ENCODE measurements at places on chromosomes 3 and 15.

- no peak for DNase-seq
Measured at GRCh38 chr3:133277813-133278212, 122.0 kb upstream of the BFSP2 start.

DNA sequence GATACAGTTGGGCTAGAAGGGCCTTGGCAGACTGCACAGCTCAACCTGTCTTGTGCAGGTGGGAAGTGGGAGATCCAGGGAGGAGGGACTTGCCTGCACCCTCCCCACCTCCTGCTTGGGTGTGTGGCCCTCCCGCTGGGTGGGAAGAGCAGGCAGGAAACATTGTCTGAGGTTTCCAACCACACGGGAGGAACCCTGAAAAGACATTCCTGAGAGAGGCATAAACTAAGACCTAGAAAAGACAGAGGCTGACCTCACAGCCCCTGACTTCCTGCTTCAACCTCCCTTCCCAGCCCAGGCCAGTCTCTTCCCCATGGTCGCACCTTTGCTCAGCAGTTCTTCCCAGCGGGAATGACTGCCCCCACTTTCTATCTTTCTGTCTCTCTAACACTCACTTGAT, 46.3 kb upstream of the INSYN1 start:
- DNase-seq: no peak

GRCh38 chr3:129421988-129422745, 6.3 kb downstream of the EFCAB12 start:
- DNase-seq: no peak

GRCh38 chr3:10396083-10396482, 75.2 kb upstream of the SEC13 start:
- no peak for DNase-seq

GRCh38 chr15:40893733-40894680, at the start of gene VPS18:
Gene VPS18 (plus strand): TSS chr15:40894450. CDS start chr15:40894769, 319 bp downstream.
- peak; percentile 98 for DNase-seq

GRCh38 chr3:65484964-65485363, 553.8 kb downstream of the MAGI1 start:
- DNase-seq: no peak

GRCh38 chr3:136694321-136694720, 57.9 kb downstream of the STAG1 start:
- no peak for DNase-seq

- no peak for DNase-seq
Measured at GRCh38 chr3:105728771-105729312, 140.0 kb downstream of the CBLB start.

- no peak for DNase-seq
Measured at GRCh38 chr3:119206611-119207511, 33.5 kb downstream of the UPK1B start.

- no peak for DNase-seq
Measured at GRCh38 chr3:123048480-123049237, 18.2 kb upstream of the PDIA5 start.

DNA sequence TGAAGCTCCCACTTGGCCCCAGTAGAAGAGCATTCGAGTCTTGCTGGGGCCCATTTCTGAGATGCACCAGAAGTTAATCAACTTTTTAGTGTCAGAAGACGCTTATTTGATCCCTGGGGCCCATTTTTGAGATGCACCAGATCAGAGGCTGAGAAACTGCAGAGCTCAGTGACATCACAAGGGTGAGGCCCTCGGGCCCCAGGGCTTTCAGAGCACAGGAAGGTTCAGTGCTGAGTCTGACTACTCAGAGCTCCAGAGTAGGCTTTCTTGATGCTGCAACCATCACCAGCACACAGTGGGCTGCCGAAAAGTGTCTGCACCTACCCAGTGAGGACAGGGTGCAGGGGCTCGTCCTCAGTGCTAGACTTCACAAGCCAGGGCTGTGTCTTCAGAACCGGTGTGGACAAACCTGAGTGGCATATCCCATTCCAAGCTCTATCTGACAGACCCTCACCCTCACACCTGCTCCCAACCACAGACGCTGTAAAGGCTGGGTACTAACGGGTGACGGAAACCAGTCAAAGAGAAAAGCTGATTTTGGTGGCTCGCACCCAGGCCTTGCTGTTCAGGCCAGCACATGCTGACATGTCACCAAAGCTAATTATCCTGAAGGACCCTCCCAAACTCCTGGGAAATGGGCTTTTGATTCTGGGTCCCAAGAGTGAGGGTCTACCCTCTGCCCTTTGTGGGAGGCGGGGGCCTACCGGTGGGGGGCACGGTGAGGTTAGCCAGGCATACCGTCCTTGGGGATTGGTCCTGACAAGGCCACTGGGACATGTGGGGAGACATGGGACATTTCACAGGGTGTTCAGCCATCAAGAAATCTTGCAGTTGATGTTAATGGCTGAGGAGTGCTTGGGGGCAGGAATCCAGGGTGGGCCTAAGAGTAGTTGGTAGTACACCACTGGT, 83.0 kb downstream of the PDCD6IP start:
- DNase-seq: no peak

DNA sequence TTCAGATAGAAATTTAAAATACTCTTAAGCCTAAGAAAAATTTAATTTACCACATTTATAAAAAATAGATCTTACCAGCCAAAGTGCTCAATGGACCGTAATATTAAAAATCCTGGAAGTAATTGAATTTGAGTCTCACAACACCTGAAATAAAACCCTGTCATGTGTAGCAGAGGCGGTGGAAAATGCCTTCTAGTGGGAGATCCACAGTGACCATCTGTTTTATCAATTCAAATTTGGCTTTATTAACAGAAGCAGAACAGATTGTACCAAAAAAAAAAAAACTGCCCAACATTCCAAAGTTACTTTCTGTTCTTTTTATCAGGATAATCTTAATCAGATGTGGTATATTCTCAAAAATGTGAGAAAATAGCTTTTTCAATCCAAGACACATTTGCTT, 71.7 kb downstream of the DMXL2 start:
- DNase-seq: no peak

- DNase-seq: no peak
Measured at GRCh38 chr3:33954956-33955355, 156.5 kb downstream of the PDCD6IP start.

GRCh38 chr15:73323956-73324355, 44.8 kb downstream of the HCN4 start:
- DNase-seq: no peak

DNA sequence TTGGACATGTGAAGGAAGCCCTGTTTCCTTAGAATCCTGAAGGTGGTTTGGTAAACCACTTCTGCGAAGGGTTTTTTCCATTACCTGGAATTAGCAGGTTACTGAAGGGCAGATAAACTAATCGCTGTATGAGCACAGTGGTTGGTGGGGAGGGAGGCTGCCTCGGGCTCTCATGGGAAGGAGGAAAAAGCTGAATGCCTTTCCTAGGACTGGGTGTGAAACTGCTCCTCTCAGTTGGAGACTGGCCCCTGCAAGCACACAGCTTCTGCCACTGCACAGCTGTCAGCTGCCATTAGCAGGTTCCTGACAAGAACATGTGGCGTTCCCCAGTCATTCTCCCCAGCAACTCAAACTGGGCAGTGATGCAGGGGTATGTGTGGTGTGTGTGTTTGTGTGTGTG, 376.3 kb downstream of the GAP43 start:
- DNase-seq: no peak

DNA sequence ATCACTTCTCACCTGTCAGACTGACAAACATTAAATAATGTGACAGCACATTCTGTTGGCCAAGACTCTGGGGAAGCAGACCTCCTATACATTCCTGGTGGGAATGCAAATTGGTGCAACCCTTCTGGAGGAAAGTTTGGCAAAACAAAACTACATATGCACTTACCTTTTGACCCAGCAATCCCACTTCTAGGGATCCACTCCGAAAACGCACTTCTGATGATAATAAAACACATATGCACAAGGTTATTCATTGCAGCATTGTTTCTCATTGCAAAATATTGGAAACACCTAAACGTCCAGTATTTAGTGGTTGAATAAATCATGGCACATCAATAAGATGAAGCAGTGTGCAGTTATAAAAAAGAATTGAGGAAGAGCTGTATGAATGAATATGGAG, 145.5 kb upstream of the ABHD17C start:
- no peak for DNase-seq

DNA sequence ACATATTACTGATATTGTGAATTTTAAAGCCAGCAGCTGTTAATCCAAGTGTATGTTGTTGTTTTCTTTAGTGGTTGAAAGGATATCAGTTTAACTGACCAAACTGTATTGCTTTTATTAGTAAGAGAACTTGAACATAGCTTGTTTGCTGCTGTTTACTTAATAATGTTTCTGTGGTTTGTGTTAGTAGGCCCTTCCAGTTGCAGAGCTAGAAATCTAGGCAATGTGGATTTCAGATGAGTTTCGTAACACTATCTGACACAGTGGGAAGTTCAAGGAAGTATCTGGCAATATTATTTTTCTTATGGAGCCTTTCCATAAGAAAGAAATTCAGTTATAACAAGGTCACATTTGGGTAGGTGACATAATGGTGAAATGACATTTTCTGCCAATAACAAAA, 18.5 kb downstream of the ZNF609 start:
- DNase-seq: no peak

DNA sequence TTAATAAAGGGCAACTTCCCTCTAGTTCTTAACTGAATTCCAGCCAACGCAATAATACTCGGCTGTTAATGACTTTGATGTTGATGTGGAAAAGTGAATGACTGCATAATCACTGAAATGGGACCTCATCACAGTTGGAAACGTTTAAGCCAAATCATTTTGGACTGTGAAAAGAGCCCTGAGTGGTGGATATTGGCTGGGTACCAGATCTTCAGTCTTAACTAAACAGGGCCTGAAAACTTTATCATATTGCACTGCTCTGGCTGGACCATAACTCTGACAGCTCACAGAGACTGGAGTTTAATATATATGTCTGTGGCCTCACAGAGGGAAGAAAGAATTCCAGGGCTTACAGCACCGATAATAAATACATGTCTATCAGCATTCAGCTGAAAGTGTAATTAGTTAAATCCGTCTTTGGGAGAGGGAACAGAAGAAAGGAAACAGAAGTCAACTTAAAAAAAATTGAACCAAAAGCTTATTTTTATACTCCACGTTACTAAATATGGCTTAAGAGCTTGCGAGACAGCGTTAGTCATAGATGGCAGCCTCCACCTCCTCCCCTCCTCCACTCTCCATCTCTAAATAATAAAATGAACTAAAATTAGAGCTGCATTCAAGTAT, 222.3 kb upstream of the CDIN1 start:
- no peak for DNase-seq

GRCh38 chr15:93683651-93684050, 547.7 kb upstream of the MCTP2 start:
- DNase-seq: no peak

GRCh38 chr15:58040150-58040549, 25.4 kb downstream of the ALDH1A2 start:
- DNase-seq: no peak

- no peak for DNase-seq
Measured at GRCh38 chr3:53354945-53355498, 7.7 kb upstream of the DCP1A start.

- no peak for DNase-seq
Measured at GRCh38 chr3:168968609-168969008, 694.9 kb downstream of the MECOM start.

GRCh38 chr3:197524128-197524527, 31.6 kb downstream of the BDH1 start:
- no peak for DNase-seq

DNA sequence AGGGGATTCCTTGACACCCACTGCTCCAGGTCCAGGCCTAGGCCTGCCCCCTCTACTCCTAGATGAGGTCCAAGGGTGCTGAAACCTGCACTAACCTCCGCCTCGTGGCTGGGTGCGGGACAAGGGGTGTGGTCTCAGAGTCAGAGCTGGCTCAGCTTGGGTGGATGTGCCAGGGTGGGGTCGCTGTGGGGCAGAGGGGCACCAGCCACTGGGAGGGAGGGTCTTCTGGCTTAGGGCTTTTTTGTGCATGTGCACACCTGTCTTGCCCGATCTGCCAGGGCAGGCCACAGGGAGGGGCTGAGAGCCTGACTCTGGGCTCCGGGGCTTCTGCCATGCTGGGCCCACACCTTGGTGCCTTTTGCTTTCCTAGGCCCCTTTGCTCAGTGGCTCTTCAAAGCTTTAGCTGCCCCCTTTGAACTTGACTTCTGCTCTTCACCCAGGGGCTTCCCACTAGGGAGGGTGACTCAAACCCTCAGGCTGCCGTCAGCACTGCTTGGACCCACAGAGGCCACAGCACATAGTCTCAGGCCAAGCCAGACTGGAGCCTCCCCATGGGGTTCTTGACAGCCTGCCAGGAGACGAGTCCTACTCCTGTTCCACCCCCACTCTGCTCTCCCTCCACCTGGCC, 73.0 kb downstream of the KLF13 start:
- DNase-seq: no peak

DNA sequence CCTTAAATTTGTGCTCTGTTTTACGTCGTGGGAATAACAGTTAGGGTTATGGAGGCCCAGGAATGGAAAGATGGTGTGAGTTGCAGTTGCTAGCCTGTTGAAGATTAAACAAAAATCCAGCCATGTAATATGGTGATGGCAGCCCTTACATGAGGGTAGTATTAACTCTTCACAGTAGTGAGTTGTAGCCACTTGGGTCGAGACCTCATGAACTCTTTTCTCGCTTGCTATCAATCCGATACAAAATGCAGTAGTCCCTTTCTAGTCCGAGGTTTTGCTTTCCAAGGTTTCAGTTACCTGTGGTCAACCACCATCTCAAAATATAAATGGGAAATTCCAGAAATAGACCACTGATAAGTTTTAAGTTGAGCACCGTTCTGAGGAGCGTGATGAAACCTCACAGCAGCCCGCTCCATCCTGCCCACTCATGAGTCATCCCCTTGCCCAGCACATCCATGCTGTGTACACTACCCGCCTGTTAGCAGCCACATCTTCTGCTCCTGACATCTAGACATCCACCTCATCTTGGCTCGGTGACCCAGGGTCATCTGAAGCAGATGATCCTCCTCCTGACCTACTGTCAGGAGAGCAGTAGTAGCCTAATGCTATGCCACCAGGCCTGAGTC, 177.9 kb downstream of the CDIN1 start:
- DNase-seq: no peak

GRCh38 chr15:64586259-64586870, 126.0 kb downstream of the ZNF609 start:
- no peak for DNase-seq

- DNase-seq: peak; percentile 88
Measured at GRCh38 chr3:52238761-52239701, at the start of gene TWF2. Gene TWF2 (minus strand): TSS chr3:52239158. CDS start chr3:52239016, 142 bp downstream.

DNA sequence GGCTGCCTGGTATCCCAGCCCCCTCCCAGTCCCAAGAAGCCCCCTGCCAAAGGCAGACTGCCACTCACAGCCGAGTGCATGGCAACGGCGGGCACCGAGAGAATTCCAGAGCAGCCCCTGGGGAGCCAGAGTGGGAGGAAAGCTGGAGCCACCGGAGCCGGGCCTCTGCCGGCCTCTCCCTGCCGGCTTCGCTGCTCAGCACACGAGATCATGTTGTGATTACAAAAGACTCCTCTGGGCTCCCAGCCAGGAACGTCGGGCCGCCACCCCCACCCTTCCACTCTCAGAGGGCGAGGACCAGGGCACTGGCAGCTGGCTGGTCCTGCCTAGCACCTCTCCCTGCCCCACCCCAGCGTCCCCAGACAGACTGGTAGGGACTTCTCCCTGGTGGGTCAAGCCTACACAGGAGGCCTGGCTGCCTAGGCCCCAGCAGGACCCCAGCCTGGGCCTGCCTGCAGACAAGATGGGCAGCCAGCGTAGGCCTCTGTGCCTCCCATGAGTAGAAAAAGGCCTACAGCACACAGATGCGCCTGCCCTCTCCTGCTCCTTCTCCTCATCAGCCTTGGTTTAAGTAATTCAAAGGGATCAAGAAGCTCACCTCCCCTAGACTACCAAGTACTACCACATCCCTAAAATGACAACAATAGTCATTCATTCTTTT, at the start of gene CCDC9B:
Gene CCDC9B, minus strand, starts transcription at position 200 of the 661 bp plus-strand sequence. Its CDS starts 120 bp downstream, at position 80.
- DNase-seq: no peak

- no peak for DNase-seq
Measured at GRCh38 chr3:188842639-188843038, 329.1 kb upstream of the TPRG1 start.

GRCh38 chr15:85477061-85477460, 96.7 kb downstream of the AKAP13 start:
- no peak for DNase-seq

Measured in activated T-cell treated with anti-CD3 and anti-CD28 coated beads for 48 hours (primary cell).